ENCODE measurements at places on chromosomes 11 and 22.

- no peak for DNase-seq
Measured at GRCh38 chr11:19628018-19628417, 84.6 kb upstream of the NAV2 start.

GRCh38 chr22:23144932-23145877 lies at the start of gene RAB36:
Gene RAB36 (plus strand): TSS chr22:23145477. CDS start chr22:23146617, 1,140 bp downstream.
- peak; percentile 84 for DNase-seq

DNA sequence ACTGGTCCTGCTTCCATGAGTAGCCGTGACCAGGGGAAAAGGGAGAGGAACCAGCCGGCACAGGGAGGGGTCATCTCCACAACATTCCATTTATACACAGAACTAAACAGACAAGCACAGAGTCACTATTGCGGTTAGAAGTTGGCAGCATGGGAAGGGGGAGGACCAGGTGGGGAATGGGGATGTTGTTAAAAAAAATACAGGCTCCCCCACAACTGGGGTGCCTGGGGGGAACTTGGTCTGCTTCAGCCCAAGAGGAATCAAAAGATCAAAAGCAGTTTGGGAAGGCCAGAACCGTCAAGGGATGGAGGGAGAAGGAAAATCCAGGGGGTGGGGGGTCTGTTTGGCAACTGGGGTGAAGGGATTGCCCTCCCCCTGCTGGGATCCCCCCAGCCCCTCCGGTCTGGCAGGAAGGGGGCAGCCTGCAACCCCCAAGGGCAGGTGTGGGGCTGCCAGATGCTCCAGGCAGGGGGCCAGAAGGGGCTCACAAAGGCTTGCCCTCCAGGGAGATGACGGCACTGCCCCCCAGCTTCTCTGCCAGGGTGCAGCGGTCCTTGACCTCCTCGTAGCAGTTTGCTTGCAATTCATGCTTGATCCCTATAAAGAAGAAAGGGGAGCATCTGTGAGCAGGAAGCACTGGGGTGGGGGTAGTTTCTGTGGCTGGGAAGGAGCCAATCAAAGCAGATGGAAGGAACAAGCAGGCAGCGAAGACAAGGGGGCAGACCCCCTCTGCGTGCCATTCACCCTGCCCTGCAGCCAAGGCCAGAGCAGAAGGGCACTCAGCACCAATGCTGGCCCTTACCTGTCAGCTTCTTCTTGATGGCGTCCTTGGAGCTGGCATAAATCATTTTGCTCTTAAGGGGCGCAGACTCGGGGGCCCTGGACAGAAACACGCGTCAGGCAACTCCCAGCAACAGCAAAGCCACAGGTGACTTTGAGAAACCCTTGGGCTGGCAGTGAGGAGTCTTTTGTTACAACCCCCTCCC lies 2.8 kb downstream of the CFL1 start:
- DNase-seq, result no peak

- no peak for DNase-seq
Measured at GRCh38 chr11:125842321-125842948, 9.3 kb downstream of the PATE4 start.

- no peak for DNase-seq
Measured at GRCh38 chr11:105241136-105241535, 101.6 kb upstream of the CARD18 start.

DNA sequence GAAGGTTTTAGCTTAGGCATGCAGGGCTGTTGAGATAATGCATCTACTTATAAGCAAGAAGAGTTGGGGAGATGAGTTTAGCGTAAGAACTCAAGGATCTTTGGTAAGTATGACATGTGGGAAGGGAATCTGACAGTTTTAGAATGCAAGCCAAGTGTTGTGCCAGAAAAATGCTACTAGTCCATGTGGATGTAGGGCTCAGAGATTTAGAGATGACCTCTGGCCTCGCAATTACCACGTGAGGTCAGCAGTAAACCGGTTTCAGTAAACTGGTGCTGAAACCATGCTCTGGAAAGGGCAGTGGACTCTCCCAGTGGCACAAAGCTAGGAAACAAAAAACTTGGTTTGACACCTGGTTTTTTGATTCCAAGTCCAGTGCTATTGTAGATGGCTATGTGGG lies 18.9 kb downstream of the MRPL16 start:
- no peak for DNase-seq

Data from GM10248 (cell line).